ENCODE measurements at places on chromosomes 5 and 9.

DNA sequence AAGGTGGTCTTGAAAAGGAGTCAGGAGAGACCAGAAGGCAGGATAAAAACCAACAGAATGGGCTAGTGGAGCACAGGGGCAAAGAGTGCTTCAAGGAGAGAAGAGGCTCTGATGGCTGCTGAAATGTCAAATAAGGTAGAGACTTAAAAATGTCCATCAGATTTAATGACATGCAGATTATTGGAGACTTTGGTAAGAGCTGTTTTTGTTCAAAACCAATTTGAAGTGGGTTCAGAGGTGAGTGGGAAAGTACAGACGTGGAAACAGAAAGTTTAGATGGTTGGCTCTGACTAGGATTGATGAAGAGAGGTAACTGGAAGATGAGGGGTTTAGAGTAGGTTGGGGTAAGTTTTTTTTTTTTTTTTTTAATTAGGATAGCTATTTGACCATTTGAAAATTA lies 14.1 kb downstream of the SLC25A46 start:
- DNase-seq: no peak

DNA sequence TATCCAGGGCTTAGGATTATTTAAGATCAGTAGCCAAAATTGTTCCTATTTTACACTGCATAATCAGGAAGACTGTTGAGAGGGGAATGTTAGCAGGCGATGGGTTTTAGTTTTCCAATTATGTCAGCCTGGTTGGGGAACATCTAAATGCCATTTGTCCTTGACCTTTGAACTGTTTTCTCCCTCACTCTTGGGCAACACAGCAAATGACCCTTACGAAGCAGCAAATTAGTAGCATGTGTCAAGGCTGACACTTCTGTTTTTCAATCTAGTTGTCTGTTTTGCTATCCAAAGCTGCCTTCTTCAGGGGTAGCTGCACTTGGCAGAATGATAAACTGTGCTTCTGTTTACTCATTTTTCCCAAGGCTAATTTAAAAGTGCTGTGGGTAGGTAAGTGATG lies 78.0 kb upstream of the AGXT2 start:
- no peak for DNase-seq

GRCh38 chr9:91783876-91784672 lies 166.0 kb downstream of the ROR2 start:
- DNase-seq: no peak

GRCh38 chr9:127336506-127337352 lies 60.2 kb upstream of the SLC2A8 start:
- DNase-seq: no peak

DNA sequence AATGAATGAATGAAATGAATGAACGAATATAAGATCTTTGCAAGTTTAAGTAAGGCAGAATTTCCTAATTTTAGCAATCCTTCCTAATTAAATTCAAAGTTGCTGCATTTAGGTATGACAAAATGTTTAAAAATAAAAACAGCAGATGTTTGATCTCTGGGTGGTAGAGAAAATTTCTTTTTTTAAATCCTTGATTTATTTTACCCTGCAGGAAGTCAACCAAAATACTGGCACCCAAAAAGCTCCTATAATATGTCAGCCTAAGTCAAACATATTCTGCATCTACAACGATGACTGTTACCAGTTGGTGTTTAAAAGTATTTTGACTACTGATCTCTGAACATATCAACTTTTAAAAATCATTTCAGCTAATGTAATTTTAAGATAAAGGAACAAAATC lies 58.4 kb downstream of the TTC39B start:
- no peak for DNase-seq

- DNase-seq: peak; percentile 9
Measured at GRCh38 chr5:136080483-136081216, 51.9 kb downstream of the TGFBI start.

- DNase-seq: no peak
Measured at GRCh38 chr5:73917433-73917832, 291.4 kb downstream of the ARHGEF28 start.

DNA sequence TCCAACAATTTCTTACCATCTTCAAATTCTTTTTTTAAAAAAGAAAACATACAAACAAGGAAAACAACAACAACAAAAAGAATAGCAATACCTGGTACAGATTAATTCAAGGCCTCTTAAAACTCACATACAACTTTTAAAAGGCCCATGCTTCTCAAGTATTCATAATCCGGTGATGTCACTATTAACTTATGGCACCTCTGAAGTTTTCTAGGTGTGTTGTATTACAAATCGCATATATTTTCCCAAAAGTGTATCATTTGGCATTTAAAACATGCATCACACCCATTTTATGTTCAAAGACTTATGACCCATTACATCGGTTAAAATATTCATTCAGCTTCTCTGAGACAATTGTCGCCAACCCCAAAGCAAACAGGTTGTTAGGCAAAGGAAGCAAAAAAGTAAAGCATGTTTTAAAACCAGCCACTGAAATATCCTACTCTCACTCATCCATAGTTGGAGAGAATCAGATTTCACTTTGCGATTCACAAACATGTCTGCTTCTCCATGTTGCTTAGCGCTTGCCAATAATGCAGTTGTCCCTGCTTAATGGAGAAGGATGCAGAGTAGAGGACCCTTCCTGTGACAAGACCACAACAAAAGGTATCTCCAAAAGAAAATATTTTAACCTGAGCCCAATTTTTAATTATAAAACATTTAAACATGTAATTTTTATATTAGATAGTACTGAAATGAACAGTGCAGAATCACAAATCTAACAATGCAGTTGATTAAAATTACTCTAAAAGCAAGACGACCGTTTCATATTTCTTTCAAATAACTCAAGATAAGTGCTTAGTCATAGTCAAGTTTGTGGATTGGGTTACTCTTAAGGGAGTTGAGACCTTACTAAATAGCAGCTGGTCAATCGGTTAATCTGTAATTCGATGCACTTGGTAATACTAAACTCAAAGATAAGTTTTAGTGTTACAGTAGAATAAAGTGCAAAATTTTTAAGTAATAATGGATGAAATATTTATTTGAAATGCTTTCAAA lies 1.6 kb downstream of the SKP1 start:
- DNase-seq: no peak

DNA sequence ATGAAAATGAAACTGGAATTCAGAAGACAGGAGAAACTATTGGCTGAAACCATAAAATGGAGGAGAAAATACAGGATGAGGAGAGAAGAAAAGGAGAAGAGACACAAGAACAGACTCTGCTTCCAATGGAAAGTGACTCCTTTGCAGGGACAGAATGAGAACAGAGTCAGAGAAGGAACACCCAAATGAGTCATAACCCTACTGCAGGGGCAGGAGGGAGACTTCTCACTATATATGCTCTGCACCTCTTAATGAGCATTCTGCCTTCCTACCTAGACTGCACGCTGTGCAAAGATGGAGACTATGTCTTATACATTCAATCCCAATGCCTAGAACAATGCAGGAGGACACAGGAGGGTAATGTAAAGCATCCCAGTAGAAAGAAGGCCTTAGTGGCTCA lies 2.1 kb downstream of the SAXO1 start:
- DNase-seq: no peak

GRCh38 chr5:118017536-118017935 lies 970.8 kb downstream of the DTWD2 start:
- no peak for DNase-seq
